ENCODE measurements at places on chromosomes 3 and 15. TPM values are rescaled to one million over a fixed set of nuclear protein-coding genes. Genes with fewer than 3 reads are reported as not detected.

DNA sequence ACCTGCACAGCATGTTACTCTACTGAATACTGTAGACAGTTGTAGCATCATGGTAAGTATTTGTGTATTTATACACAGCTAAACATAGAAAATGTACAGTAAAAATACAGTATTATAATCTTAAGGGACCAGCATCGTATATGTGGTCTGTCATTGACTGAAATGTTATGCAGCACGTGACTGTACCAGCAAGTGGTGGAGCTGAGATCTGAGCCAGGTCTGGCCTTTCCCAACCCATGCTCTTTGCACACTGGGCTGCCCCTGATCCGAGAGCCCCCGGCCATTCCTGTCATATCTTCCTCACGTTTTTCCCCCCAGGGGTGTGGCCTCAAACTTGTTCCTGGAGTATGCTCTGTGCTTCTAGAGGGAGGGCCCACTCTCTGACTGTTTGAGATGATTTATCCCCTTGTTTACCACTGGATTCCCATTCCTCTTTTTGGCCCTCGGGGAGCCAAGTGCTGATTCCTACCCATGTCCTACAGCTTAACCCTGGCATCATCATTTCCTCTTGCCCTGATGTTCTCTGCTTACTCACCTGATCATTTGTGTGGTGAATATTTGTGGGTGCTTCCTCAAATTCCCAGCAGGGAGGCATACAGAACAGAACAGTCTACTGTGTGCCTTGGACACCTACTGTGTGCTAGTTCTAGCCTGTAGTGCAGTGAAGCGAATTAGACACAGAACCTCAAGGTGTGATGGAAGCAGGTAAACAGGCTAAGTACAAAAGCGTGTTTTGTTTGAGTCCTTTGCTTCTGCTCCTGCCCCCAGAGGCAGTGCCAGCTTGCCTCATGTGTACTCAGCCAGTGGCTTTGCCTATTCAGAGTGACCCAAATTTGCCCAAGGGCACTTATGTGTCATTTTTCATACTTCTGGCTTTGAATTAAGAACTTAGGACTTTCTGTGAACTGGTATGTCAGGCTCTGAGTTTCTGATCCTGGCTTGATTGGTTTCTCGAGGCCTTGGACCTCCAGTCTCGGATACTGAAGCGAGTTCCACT, 21.0 kb downstream of the CSRNP1 start:
- no peak for DNase-seq

GRCh38 chr3:10609134-10609533, 103.7 kb upstream of the ATP2B2 start:
- no peak for DNase-seq

DNA sequence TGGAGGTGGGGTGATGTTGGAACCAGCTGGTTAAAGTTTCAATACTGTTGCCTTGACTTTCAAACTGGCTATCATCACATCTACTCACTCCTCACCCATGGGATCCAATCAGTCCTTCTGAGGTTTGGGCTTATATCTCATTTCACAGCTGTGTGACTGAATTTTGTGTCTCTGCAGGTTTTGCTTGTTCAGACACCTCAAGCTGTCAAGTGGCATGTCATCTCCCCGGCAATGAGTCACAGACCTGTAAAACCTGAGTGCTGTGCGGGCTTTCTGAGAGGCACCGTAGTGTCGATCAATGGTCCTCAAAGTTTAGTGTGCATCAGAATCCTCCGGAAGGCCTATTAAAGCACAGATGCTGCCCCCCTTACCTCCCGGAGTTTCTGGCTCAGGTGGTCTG, 86.4 kb upstream of the RORA start:
- DNase-seq, result no peak

DNA sequence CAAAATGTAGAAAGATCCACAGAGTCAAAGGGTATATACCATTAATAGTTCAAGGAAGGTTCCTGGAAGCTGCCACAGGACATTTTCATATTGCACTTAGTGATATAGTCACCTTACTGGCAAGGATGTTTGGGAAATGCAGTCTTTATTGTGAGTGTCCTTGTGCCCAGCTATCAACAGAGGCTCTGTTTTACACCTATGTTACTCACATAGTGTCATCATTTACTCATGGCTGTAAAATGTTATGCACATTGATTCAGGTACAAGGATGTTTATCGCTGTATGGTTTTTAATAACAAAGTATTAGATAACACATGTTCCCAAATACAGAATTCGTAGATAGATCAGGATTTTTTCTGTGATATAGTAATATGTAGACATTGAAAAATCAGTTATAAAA, 50.9 kb downstream of the ZPLD1 start:
- DNase-seq, result no peak

DNA sequence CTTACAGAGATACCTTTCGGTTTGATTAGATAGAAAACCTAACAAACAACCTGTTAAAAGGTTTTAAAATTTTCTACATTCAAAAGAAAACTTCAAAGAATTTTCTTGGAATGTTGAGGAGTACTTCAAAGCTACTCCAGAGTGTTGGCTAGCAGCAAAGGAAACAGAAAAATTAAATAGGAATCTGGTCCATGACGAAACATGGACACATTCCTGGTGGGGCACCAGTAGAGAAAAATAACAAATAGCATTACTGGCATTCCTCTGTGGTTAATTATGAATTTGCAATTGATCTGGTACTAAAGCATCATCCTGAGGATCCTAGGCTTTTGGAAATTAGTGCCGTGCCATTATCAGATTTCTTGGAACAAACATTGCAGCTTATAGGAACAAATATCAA, 59.5 kb upstream of the DPPA4 start:
- no peak for DNase-seq

DNA sequence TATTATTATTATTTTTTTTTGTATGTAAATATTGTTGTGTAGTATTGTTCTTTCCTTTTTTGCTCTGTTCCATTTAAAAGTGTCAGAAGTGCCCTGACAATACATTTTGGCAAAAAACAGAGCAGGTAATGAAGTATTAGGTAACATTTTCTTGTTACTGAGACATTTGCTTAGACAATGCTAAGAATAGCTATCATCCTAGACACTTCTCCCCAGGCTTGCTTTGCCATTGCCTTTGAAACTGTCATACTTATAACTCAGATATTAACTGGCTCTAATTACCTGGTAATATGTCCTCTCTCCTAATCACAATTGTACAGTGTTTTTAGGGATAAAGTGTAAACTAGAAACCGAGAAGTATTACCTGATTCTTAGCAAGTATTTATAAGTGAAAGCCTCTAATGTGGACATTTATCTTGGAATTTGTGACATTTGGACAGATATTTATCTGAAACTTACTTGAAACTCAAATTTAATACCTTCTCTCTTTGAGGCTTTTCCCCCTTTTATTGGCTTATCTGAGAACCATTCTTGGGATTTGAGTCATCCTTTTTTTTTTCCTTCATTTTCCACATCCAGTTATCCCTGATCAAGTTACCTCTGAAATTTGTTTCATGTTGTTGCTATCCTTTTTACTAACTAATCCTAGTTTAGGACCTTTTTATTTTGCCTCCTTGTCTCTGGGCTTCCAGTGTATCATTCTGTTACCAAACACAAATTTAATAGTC, 13.1 kb downstream of the ARIH1 start:
- DNase-seq, result no peak

DNA sequence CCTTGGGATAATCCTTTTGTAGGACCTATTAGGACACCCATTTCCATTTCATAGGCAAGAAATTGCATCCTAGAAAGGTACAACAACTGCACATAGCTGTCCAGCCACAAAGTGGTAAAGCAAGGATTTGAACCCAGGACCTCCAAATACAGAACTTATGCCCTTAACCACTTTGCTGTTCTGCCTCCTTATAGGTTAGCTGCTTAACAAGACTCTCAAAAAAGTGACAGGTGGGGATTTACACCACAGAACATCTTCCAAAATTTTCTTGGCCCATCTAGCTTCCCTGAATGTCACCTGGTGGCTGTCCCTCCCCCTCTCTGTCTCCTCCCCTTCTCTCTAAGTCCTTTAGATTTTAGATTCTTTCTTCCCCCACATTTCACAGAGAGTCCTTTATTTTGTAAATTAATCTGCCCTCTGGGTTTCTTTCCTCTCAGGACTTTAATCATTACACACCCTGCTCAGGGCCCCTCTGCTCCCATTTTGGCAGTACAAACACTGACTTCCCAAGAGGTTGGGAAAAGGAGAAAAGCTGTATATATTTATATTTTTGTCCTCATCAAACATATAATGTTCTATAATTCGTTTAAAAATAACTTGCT, 120.6 kb downstream of the CPNE4 start:
- DNase-seq, result no peak

The IL17RE gene
- total RNA-seq, result 0.29 TPM

The CTXN2 gene
- not detected for total RNA-seq

The USF3 gene
- total RNA-seq, result 9.0 TPM

The GJD2 gene
- not detected for total RNA-seq

The PIGB gene
- total RNA-seq, result 24.3 TPM

The PLCD1 gene
- total RNA-seq, result 8.8 TPM

The FRMD5 gene
- 14.3 TPM for total RNA-seq

The TRPM1 gene
- total RNA-seq, result 105 TPM

The HGD gene
- not detected for total RNA-seq

The MED12L gene
- 0.72 TPM for total RNA-seq
